ELR (cell line): ENCODE measurements at places on chromosomes 1 and 21.

DNA sequence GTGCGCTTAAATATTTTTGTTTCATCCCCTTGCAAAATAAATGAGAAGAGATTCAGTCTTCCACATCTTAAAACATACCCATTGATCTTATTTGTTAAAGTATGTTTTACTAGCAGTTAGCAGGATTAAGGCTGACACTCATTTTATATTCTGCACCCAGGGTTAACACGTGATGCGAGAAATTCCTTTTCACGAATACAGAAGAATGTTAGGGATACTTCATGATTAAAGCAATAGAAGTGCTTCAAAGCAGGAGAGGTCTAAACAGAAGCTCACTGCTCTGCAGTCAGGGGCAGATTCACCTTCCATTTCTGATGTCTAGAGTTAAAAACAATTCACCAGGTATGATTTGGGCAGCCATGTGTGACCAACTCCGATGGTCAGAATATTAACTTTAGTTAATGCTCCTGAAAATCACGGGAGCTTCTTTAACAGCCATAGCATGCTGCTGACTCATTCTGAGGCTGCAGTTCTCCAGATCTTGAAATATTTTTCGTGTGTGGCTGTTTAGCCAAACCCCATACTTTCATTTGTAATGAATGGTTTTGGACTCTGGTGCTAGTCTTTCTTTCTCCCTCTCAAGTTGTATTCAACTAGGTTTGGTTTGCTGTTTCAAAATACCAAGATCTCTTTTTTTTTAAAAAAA is 19.7 kb downstream of the BCAR3 start:
- DNase-seq, result peak; percentile 88

GRCh38 chr1:38013227-38013622 is 691 bp downstream of the UTP11 start:
- DNase-seq, result no peak

- DNase-seq, result peak; percentile 80
These were observed 183.8 kb downstream of the DHRS3 start for GRCh38 chr1:12434174-12434573.

GRCh38 chr1:24384251-24385090 is 29.1 kb downstream of the STPG1 start:
- DNase-seq, result peak; percentile 70

DNA sequence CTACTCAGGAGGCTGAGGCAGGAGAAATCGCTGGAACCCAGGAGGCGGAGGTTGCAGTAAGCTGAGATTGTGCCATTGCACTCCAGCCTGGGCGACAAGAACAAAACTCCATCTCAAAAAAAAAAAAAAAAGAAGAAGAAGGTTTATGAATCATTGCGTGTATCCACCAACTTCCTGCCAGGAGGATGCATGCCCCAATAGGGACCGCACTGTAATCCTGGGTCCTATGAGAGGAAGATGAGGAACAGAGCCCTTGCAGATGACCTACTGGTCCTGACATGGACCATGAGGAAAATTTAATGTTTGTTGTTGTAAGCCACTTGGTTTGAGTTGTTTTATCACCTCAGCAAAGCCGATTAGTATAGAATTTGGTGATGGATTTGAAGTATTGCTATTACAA is 56.7 kb downstream of the PTGS2 start:
- DNase-seq, result no peak

DNA sequence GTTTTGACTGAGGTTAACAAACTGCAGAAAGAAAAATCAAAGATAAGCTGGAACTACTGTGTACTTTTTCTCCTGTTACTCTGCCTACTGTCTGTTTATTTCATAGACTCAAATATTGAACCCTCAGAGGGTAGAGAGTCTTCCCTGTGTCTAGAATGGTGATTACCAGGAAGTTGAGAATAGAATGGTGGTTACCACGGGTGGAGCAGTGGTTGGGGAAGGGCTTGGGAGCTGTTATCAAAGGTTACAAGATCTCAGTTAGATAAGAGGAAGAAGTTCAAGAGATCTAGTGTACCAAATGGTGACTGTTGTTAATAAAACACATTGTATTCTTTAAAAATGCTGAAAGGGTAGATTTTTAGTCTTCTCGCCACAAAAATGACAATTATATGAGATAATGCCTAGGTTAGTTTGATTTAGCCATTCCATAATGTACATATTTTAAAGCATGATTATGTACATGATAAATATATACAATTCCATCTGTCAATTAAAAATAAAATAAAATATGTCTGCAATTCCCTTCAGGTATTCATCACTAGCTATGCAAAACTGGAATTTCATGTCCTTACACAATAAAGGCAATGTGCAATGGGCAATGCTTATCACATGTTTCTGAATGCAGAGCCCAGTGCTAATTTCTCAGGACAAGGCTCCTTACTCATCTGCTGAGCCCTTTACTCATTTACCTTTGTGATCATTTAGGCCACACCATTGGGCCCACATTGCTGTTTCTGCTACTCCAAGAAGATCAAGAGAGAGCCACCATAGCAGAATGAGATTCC is 474.3 kb upstream of the CAMK1G start:
- no peak for DNase-seq

DNA sequence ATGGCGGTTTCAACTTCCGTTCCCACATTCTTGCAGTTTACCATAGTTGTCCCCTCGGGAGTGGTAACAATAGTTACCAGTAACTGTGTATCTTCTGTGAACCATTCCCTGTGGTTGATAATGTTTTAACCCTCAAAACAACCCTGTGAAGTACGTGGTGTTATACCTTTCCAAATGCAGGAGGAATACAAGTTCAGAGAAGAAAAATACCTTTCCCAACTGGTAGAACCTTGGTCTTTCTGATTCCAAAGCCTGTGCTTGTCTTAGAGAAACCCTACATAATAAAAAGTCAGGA is 789 bp downstream of the BTF3L4 start:
- no peak for DNase-seq

DNA sequence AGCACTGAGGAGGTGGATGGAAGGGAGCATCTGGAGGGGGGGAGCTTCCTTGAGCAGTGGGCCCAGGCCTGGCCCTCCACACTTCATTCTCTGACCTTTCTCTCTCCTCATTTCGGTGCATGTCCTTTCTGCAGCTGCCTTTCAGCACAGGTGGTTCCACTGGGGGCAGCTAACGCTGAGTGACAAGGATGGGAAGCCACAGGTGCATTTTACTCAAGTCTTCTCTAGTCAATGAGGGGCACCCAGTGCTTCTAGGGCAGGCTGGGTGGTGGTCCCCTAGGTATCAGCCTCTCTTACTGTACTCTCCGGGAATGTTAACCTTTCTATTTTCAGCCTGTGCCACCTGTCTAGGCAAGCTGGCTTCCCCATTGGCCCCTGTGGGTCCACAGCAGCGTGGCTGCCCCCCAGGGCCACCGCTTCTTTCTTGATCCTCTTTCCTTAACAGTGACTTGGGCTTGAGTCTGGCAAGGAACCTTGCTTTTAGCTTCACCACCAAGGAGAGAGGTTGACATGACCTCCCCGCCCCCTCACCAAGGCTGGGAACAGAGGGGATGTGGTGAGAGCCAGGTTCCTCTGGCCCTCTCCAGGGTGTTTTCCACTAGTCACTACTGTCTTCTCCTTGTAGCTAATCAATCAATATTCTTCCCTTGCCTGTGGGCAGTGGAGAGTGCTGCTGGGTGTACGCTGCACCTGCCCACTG is 43.2 kb downstream of the YARS1 start:
- no peak for DNase-seq

DNA sequence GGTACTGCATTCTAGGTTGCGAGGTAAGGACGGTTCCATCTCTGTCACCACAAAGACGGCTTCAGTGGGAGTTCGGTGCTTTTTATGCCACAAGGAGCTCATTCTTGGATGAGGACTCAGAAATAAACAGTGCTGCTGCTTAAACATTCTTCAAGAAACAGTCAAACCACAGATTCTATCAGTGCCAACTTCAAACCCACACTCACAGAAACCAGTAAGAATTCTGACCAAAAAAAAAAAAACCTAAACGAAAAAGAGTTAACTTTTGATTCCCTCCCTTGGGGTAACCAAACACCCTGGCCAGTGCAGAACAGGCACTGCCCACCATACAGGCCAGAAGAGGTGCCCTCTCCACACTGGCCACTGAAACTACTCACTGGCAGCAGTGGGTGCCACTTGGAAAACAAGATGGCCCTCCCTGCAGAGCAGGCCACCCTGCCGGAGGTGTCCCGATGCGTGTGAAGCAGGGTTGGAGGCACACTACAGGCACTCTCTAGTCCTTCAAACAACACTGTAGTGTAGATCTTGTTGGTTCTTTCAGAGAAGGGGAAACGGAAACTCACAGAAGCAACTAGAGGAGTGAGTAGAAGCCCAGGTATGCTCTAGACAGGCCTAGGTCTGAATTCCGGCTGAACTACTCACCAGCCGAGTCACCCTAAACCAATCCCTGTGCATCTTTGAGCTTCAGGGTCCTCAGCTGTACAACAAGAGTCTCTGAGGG is 87.3 kb upstream of the TLR5 start:
- peak; percentile 96 for DNase-seq

DNA sequence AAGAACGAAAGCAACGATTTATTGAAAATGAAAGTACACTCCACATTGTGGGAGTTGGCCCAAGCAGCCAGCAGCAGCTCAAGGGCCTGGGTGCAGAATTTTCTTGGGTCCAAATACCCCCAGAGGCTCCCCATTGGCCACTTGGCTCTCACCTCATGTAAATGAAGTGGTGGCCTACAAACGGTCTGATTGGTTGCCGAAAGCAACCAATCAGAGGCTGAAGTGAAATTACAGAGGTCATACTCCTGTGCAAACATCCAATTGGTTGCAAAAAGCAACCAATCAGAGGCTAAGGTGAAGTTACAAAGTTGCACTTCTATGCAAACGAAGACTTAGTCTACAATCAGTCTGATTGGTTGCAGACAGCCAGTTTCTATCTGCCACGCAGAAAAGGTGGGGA is 31.9 kb downstream of the FAM163A start:
- DNase-seq, result no peak

GRCh38 chr1:211148366-211148765 is 14.4 kb upstream of the KCNH1 start:
- no peak for DNase-seq

GRCh38 chr21:45390831-45391742 is 13.9 kb upstream of the COL18A1 start:
- no peak for DNase-seq

DNA sequence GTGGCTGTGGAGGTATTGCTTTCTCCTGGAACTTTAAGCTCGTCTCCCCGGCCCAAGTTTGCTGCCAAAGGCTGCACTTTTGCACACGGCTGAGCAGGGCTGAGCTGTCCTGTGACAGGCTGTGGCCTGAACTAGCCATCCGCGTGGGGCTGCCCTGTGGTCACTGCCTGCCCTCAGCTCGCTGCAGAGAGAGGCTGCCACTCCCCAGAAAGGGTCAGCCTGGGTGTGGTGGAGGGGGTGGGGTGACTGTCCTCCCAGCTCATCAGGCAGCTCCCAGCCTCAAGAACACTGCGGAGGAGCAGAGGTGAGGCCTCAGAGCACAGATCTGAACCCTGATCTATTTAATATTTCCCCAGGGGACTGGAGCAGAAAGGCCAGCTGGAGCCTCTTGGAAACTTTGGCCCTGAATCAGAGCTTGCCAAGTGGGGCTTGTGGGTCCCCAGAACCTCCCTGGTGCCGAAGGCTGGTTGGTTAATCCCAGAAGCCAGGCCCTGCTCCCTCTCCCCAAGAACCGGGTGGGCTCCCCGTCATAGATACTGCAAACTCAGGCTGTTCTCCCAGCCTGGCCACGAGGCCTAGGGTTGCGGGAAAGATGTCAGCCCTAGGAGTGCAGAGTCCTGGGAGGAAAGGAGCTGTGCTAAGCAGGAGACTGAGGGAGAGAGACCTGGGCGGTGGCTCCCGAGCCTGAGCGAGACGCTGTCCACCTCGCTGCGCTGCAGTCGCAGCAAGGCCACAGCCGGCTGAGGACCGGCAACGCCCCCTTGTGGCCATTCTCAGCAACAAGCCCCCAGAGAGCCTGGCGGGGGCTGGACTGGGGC is 125.1 kb upstream of the IPO9 start:
- peak; percentile 88 for DNase-seq

- no peak for DNase-seq
These were observed 337.2 kb upstream of the AJAP1 start for GRCh38 chr1:4317207-4317606.

GRCh38 chr1:208888376-208888775 is 644.2 kb upstream of the PLXNA2 start:
- peak; percentile 12 for DNase-seq

DNA sequence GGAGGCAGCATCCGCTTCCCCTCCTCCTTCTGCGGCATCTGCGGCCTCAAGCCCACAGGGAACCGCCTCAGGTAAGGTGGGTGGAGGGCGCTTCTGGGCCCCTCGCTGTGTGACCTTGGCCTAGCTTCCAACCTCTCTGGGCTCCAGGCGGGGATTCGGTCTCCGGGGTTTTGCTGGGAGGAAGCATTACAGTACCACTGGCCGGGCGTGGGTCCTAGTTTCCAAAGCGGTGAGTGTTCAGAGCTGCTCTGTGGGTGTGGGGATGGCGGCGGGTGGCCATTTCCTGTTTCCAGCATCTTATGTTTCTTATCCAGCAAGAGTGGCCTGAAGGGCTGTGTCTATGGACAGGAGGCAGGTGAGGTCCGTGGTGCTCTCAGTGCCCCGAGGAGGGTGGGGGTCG is 11.6 kb downstream of the FAAH start:
- no peak for DNase-seq

- no peak for DNase-seq
These were observed 16.7 kb downstream of the ITSN1 start for GRCh38 chr21:33658919-33659567.

DNA sequence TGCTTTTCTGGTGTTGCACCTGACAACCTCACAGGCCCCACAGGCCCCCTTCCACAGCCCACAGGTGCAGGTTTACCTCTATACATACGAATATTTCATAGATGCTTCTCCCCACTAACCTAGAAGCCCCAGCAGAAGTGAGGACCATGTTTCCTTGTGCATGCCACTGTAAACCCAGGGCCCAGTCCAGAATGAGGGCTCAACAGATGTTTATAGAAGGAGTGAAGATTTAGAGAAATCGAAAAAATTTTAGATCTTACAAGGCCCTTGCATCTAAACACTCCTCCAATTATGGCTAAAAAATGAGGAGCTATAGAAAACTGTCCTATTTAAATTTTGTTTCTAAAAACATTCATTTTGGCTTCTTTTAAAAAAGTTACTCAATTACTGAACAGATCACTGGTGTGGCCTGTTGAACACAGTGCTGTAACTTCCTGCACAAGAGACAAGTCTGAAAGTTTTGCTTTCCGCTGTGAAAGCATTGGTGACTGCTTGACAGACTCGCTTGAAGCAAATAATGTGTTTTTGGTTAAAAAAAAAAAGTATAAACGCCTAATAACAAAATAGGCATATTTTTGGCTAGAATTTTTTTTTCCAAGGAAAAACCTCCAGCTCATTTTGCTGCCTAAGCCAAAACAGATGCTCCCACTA is 1.2 kb downstream of the ABCB10 start:
- DNase-seq, result peak; percentile 43

- DNase-seq, result no peak
These were observed 14.9 kb downstream of the MAPKAPK2 start for GRCh38 chr1:206699626-206700025.
